ENCODE measurements at places on chromosomes 7 and 10. TPM values are rescaled to one million over a fixed set of nuclear protein-coding genes. Genes with fewer than 3 reads are reported as not detected.

GRCh38 chr10:116694243-116694926 lies 48.0 kb downstream of the HSPA12A start:
- no peak overlapping the region for H3K27ac ChIP-seq

DNA sequence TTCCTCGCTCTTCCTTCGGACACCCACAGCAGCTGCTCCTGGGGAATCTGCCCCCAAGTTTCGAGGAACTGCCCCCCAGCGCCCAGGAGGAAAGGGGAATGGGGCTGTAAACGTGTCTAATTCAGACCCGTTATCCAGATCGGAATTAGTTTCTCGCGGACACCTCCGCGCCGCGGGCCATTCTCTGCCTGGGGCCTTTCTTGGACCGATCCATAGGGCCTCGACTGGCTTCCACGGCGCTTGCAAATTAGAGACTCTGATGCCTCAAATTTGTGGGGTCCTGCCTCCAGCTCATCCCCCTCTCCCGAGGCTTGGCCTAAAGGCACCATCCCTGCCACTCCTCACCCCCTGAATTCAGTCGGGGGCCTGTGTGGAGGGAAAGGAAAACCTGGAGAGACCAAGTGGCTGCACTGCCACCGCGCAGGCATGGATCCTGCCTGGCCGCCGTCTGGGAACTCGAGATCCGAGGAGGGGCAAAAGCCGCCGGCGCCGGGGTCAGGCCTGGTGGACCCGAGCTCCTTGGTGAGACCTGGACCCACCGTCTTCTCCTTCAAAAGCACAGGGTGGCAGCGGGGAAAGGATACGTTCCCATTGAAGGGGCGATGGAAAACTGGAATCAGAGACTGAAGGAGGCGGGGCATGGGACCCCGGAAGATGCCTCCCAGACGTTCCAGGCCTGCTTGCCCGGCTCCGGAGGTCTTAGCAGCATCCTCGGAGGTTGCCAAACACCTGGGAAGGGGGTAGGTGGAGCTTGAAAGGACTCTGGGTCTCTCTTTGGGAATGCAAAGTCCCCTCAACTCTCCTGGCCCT lies 13.7 kb downstream of the LBX1 start:
- peaks cover 86% of the 10 kb centered on the region for H3K27me3 ChIP-seq
- peak overlapping the region; percentile 61 for H3K27ac ChIP-seq
- H3K4me1 ChIP-seq = peaks cover 18% of the 10 kb centered on the region
- DNase-seq = no peak

DNA sequence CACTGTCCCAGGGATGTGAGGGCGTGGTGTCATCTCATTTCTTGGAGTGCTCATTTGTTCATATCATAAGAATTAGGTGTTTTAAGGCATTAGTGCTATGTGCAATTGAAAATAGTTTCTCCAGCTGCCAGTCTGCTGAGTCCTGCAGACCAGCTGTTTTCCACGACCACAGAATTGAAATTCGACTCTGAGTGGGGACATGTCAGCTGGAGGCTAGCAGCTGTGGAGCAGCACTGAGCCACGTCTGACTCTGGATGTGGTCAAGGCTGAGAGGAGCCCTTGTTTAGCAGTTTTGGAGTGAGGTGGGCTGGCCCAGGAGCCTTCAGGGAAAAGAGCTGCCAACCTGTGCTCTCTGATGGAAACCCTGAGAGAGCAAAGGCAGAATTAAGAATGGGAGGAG lies 156.3 kb upstream of the GRB10 start:
- no peaks in the 10 kb centered on the region for H3K4me1 ChIP-seq
- DNase-seq = no peak
- no peak overlapping the region for H3K27ac ChIP-seq

DNA sequence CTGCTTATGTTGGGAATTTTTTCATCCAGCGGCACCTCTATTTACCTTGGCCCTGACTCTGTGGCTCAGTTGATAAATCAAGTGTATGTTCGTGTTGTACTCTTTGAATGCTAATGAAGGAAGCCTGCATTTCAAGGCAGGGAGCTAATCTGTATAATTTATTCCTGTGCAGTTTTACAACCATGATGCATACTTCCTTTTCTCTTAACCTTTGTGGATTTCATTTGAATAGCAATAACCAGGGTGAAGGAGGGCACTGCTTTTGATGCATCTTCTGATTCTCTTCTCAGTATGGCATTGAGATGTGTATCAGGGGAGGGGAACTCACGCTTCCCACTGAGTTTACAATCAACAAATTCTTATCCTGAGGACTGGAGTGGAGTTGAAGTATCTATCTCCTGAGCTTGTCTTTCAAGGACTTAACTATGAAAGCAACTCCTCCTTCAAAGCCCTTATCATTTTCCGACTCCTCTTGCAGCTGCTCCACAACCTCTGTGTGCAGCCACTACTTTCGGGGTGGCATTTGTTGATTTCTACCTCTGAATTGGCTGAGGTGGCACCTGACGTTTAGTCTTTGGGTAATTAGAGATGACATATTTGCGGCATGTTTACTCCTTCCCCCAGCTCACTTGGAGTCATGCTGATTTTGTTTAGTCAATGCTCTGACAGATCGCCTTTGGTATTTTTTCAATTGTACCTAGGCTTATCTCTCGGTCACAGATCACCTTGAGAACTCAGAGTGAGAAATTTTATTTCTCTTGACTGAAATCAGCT lies 275.2 kb downstream of the PHTF2 start:
- no peaks in the 10 kb centered on the region for H3K4me1 ChIP-seq
- H3K36me3 ChIP-seq = no peaks in the 10 kb centered on the region
- no peak overlapping the region for H3K4me3 ChIP-seq
- H3K27me3 ChIP-seq = peaks cover 26% of the 10 kb centered on the region
- no peak for DNase-seq

DNA sequence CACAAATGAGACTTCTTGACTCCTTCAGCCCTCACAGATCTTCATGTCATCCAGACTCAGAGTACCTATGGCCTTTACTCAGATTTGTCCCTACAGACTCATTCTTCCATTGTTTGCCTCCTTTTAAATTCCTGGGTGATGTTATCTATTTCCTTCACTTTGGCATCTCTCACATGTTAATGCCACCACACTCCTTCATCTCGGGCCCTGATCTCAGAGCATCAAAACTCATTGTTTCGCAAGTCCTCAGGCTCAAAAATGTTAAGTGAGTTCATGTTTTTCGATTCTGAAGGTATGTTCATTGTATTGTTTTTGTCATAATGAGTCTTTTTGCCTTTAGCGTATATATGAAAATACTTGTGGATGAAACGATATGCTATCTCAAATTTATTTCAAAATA lies 62.3 kb upstream of the AHR start:
- no peak for DNase-seq
- H3K27ac ChIP-seq = peak overlapping the region; percentile 100
- peaks cover 2% of the 10 kb centered on the region for H3K36me3 ChIP-seq
- H3K4me1 ChIP-seq = peaks cover 19% of the 10 kb centered on the region
- H3K27me3 ChIP-seq = no peaks in the 10 kb centered on the region

DNA sequence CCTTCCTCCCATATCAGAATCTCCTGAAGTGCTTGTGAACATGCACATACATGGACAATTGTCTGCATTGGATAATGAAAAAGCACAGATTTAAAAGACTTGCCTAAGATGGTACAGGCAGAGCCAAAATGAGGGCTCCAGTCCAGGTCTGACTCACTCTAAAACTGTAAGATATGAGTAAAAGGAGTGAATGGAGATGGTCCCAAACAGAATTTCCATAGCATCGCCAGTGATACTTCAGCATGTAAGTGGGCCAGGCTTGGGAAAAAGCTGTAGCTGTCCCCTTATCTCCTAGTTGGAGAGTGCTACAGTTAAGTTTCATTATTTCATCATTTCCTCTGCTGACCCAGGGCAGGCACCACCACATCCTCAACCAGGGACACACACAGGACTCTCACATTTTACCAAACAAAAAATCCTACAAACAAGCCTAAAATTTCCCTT lies 26.4 kb upstream of the IL6 start:
- peaks cover 27% of the 10 kb centered on the region for H3K4me1 ChIP-seq
- H3K27me3 ChIP-seq = peaks cover 8% of the 10 kb centered on the region

GRCh38 chr10:101018600-101019439 lies 12.1 kb downstream of the PDZD7 start:
- peaks cover 52% of the 10 kb centered on the region for H3K27me3 ChIP-seq
- no peak overlapping the region for H3K4me3 ChIP-seq
- H3K27ac ChIP-seq = no peak overlapping the region
- peak; percentile 69 for DNase-seq

- no peaks in the 10 kb centered on the region for H3K27me3 ChIP-seq
- no peak overlapping the region for H3K27ac ChIP-seq
- no peak overlapping the region for H3K4me3 ChIP-seq
- H3K4me1 ChIP-seq = peaks cover 5% of the 10 kb centered on the region
- no peaks in the 10 kb centered on the region for H3K36me3 ChIP-seq
- no peak for DNase-seq
Observed at GRCh38 chr10:119413093-119413453, 129.4 kb downstream of the RGS10 start.

DNA sequence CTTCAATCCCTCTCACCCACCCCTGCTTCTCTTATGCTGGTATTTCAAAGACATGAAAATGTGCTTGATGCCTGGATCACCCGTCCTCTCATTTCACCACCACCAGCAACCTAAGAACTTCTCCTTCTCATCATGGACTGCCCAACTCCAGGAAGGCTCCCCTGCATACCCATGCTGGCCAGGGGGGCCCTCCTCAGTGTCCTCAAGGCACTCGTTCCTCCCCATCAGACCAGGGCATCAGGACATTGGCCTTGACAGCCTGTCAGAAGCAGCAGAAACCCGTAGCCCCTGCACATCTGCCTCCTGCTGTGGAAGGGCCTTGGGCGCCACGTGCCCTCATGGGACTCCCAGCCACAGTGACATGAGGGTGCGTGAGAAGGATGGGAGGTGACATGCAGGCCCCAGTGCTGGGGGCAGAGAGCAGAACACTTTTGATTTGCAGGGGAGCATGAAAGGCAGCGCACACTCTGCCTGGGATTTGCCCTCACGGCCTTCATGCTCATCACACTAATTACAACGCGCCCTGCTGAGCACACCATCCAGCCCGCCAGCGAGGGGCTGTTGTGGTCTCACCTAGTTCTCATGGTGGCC lies 1.9 kb upstream of the HSPA12A start:
- H3K27ac ChIP-seq = no peak overlapping the region
- H3K27me3 ChIP-seq = peaks cover 57% of the 10 kb centered on the region
- peaks cover 11% of the 10 kb centered on the region for H3K36me3 ChIP-seq
- peaks cover 17% of the 10 kb centered on the region for H3K4me1 ChIP-seq
- DNase-seq = no peak

DNA sequence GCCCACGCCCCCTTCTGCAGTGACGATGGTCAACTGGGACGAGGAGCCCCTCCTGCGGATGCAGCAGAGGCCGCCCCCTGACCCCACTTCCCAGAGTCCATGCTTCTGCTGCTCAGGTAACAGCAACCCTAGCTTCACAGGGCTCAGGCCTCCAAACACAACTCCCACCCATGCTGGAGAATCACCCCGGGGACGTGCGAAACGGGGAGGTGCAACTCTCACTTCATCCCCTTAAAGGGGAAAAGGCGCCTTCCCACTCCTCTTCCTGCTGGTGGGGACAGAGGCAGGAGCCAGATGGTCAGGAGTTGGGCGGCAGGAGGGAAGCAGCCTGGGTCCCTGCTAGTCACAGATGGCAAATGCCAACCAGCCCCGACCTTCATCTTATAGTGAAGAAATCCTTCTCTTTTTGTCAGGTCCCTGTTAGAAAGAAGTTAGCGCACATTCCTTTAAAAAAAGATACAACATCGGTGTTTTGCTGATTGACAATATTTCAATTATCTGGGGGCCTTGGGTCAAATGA lies 155.4 kb downstream of the DIP2C start:
- H3K4me3 ChIP-seq = no peak overlapping the region
- H3K27ac ChIP-seq = no peak overlapping the region
- H3K4me1 ChIP-seq = peaks cover 5% of the 10 kb centered on the region
- H3K27me3 ChIP-seq = peaks cover 43% of the 10 kb centered on the region

DNA sequence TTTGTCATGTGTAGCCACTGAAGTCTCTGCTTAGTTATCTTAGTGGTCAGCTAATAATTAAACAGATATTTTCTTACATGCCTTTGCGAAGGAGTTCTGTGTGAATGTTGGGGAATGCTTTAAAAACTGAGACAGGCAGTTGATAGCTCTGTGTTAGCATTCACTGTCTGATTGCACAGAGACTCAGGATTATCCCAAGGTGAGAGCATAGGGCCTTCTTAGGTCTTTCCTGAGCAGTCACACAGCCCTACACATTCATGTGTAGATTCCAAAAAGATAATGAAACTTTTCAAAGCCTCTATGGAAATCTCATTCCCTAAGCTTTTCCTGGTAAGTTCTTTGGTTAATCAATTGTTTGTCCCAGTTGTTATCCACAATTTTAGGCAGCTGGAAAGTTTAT lies 67.7 kb downstream of the CASD1 start:
- H3K36me3 ChIP-seq = peaks cover 19% of the 10 kb centered on the region
- no peaks in the 10 kb centered on the region for H3K4me1 ChIP-seq
- no peaks in the 10 kb centered on the region for H3K27me3 ChIP-seq
- DNase-seq = no peak
- H3K27ac ChIP-seq = no peak overlapping the region

GRCh38 chr10:56316603-56317002 lies 44.5 kb downstream of the ZWINT start:
- H3K4me3 ChIP-seq = no peak overlapping the region
- no peak for DNase-seq
- H3K27ac ChIP-seq = no peak overlapping the region
- H3K4me1 ChIP-seq = no peaks in the 10 kb centered on the region
- H3K36me3 ChIP-seq = no peaks in the 10 kb centered on the region

DNA sequence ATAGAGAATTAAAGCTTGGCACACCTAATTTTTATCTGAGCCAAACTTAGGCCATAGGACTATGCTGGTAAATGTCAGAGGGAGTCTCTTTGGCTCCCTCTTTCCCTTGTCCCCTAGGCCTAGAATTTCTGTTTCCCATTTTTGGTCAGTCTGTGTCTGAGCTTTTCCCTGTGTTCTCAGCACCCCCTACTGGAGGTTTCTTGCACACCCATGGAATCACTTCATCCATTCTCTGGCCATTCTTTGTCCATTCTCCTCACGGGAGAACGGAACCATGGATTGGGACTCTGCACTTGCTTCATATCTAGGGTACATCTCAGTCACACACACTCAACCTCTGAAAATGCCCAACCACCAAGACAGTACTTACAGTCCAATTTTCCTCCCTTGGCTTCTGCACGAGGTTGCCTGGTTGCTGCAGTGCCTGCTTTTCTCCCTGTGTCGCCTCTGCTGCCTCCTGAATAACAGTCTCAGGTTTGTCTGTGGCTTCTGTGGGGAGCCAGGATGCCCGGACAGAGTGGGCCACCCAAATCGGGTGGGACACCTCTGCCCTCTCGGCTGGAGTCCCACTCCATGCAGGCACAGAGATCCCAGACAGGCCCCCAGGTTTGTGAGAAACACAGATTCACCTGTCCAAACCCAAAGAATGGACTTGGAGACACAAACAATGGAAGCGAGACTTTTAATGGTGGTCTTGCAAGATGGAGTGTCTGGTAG lies 35.1 kb upstream of the DNAH11 start:
- H3K27ac ChIP-seq = no peak overlapping the region
- H3K4me3 ChIP-seq = no peak overlapping the region
- peaks cover 3% of the 10 kb centered on the region for H3K36me3 ChIP-seq
- DNase-seq = no peak
- H3K4me1 ChIP-seq = peaks cover 2% of the 10 kb centered on the region

- H3K27me3 ChIP-seq = peaks cover 64% of the 10 kb centered on the region
- no peak overlapping the region for H3K27ac ChIP-seq
- H3K4me3 ChIP-seq = no peak overlapping the region
- H3K36me3 ChIP-seq = peaks cover 2% of the 10 kb centered on the region
Observed at GRCh38 chr10:42941790-42942189, 135.1 kb upstream of the RET start.

GRCh38 chr10:47317251-47317650 lies 5.0 kb upstream of the GDF2 start:
- H3K27ac ChIP-seq = no peak overlapping the region
- H3K36me3 ChIP-seq = no peaks in the 10 kb centered on the region
- H3K4me3 ChIP-seq = no peak overlapping the region
- H3K27me3 ChIP-seq = peaks cover 39% of the 10 kb centered on the region

Gene PRPS1L1
- not detected for total RNA-seq

Gene STAG3
- total RNA-seq = 4.8 TPM

Gene SEMA3D
- 0.12 TPM for total RNA-seq
